Fibroblast of skin of right biceps (primary cell): ENCODE measurements at places on chromosomes 7 and 10.
A peak's percentile ranks its signal among the peaks of the same experiment; 100 is the strongest.

DNA sequence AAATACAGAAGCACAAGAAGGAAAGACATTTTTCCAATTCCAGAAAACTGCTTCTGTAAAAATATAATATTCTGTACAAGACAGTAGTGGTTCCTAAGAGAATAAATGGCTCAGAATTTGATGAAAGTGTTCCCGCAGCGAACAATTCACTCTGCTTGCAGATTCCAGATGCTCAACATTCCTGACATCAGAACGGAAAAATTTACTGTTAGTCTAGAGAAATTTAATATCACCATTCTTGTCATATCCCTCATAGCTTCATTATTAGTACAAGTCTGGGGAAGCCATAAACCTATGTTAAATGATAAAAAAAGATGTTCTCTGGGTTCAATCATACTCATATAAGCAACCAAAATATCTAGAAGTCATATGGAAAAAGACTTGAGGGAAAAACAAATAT, 83.6 kb downstream of the MPP7 start:
- DNase-seq, result peak; percentile 87

- peak; percentile 21 for DNase-seq
These were observed 265.4 kb upstream of the C7orf33 start for GRCh38 chr7:148325208-148325607.

GRCh38 chr7:88089561-88089960, 130.3 kb downstream of the SRI start:
- DNase-seq, result no peak

GRCh38 chr7:80440883-80441282, 71.0 kb downstream of the GNAT3 start:
- DNase-seq, result peak; percentile 38

GRCh38 chr10:99526861-99527504, 5.8 kb upstream of the NKX2-3 start:
- DNase-seq, result no peak

DNA sequence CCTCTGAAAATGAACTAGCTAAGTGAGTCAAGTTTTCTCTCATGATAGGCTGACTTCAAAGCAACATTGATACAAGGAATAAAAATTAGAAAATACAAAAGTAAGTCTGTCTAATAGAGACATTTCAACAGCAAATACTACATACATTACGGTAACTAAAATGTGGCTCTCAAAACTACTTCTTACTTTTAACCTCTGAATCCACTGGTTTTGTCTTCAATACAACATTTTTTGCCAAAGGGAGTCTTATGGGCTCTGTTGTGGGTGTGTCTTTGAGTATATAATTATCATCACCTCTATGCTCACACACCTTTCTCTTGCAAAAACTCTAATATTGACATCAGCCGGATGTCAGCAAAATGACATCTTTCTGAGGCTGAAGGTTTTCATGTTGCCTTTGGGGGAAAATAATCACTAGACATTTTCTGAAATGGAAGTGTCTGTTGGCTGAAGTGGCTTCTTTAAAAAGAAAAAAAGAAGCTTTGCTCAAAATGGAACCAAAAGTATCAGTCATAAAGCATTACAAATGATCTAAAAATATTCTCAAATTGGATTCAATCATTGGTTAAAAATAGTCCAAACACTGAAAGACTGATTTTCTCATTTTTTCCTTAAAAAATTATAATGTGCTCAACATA, 41.8 kb upstream of the FAM133B start:
- no peak for DNase-seq

DNA sequence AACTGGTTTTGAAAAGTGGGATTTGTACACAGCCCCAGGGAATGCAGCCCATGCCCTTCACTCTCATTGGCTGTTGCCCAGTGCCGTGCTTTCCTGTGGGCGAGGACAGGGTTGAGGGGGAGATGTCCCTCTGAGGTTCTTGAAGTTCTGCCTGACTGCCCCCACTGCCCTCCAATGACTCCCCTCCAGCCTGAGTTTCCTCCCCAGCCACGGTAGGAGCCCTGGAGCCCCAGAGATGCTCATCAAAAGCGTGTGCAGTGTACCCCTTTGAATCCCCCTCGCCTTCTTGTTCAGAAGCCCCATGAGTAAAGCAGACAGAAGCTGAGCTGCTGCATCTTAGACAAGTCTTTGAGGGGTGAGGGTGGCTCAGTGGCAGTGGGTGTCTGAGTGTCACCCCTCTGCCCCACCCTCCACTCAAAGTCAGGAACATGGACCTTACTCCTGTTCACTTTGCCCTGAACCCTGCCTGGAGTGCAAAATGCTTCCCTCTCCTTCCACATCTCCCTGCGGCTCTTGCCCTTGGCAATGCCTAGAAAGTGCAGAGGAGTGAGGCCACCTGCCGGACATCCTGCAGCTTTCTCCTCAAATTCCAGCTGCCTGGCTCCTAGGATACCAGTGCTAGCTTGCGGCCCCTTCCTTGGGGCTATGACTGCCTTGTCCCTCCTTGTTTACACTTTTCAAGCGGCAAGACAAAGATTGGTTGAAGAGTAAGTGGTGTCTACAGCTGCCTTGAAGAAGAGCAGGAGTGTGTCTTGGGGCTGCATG, 19.9 kb downstream of the FAM241B start:
- no peak for DNase-seq

DNA sequence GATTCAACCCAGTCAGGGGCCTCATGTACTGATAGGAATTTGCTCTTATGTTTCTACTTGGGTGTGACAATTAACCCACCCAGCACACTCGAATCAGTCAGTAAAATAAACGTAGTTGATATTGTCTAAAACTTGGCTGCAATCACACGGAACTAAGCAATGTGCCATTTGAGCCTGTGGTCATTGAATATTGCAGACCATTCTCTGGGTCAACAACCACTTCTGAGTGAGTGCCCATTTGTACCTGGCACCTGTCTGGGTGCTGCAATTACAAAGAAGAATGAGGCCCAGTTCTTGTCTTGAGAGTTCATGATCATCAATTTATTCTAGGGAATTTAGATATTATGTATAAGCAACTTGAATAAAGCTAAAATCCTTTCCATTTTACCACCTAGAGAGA, 29.8 kb downstream of the NPY start:
- no peak for DNase-seq

DNA sequence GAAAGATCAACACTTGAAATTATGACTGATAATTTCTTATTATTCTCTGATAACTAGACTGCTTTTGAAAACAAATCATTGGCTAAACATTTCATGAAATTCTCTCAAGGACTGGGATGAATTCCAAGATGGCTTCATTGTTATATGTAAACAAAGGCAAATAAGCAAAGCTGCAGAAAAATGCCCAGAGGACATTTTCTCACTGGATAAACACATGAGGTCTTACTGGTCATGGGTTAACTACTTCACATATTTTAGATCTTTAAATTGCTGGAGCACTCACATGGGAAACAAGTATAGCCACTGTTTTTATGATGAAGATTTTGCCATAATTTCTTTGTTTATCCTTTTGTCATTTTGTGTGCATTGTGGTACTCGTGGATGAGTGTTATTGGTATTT, 239.1 kb downstream of the PHF14 start:
- no peak for DNase-seq

DNA sequence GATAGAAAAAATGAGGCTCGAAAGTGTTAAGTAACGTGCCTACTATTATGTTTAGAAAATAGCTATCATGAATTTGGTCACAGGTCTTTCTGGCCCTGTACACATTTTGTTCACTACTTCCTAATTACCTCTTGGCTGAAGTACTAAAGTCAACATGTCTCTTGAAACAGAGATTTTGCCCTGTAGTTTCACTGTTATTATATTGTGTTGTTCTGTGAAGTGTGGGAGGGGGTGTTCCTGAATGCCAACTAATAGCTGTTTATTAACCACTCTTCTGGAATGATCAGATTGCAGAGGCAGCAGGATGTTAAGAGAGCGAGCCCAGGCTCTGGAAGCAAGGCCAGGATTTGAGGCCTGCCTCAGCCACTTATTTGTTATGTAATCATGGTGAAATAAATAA, 72.1 kb downstream of the RNF133 start:
- no peak for DNase-seq

DNA sequence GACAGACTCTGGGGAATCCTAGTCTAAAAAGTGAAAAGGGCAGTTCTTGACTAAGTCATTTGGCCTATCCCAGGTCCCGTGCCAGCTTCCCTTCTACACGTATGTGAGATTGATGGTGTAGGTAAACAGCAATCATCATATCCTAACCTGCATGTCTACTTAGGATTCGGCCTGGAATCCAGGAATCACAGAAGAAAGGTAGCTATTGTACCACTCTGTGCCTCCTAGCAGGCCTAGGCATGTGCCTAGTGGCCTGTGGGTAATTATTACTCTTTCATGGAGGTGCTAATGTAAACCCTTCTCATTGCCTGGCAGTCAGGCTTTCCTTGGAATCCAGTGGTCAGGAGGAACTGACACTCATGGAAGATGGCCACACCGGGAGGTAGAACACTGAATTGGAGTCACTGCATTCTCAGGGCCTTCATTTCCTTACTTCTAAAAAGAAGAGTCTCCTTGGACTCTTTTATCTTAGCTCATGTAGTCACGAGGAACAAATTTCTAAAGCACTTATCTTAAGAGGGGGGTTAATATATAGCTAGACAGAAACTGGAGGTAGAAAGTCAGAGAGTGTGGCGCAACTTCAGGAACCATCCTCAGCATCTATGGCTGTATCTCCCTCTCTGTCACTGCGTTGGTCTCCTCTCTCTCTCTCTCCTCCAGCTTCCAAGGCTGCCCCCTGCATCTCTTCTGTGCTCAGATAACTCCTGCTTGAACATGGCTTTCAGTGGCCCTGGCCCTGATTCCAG, 122.5 kb downstream of the C1GALT1 start:
- DNase-seq, result no peak

DNA sequence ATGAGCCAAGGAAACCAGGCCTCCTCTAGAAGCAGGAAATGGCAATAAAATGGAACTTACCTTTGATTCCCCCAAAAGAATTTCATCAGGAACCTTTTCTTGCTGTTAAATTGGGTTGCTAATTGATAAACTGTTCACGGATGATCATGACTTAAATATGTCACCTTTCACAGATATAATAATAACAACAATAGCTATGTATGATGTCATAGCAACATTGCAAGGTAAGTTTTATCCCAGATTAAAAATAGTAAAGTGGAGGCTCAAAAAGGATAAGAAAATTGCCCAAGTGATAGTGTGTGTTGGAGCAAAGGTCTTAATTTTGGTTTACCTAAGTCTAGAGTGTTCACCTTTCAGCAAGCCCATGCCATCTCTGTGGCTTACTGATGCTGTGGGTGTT, 357.6 kb upstream of the CELF2 start:
- no peak for DNase-seq

GRCh38 chr7:44631458-44632115, 25.2 kb downstream of the OGDH start:
- DNase-seq, result no peak

- DNase-seq, result peak; percentile 19
These were observed 163.1 kb downstream of the AUTS2 start for GRCh38 chr7:69761290-69761922.

DNA sequence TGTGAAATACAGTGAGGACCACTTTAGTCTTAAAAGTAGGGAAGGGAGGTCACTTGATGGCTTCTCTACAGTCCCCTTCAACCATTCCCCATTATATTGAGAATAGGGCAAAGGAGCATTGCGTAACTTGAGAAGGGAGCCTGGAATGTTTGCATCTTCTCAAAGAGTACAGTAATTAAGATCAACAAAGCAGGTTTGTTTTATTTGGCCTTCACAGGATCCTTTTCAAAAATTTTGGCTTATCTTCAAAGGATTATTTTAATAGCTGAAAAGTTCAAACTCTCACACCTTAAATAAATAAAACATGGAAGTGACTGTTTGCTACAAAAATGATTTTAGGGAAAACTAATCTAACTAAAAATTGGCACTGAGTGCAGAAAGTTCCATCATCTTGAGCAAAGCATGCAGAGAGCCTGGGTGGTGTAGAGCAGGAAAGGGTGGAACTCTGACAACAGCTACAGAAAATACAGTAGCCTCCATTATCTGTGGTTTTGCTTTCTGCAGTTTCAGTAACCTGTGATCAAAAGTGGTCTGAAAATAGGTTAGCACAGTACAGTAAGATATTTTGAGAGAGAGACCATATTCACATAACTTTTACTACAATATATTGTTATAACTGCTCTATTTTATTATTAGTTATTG, 214.0 kb downstream of the MDFIC start:
- DNase-seq, result no peak

GRCh38 chr7:131104596-131105293, 222.9 kb upstream of the MKLN1 start:
- DNase-seq, result peak; percentile 8

DNA sequence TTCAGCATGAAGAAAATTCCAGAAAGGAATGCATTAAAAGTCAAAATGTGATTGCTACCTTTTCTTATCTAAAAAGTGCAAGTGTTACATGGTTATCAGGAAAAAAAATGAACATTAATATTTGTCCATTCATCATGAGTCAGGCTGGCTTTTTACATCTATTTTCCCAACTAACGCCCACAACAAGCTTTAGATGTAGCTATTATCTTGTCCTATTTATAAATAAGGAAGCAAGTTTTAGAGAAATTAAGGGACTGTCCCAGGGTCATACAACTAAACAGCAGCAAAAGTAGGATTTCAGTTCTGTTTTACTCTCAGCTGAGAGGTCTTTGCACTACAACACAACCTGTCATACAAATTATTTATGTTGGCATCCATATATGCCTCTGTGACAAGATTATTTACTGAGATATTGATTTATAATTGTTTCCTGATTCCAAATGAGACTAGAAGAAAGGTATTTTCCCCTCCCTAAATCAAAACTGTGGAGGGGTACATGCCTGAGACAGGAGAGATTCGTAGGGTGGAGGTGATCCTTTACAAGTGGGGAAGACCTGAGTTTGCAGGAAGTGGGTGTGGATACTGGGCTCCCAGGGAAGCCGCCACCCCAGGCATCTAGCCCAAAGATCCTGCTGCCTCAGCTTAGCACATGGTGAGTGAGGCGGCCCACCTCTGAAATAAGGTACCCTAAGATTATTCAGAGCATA, 57.2 kb upstream of the ARID5B start:
- DNase-seq, result no peak

GRCh38 chr10:123577921-123578461, 88.2 kb upstream of the GPR26 start:
- DNase-seq, result no peak

- peak; percentile 51 for DNase-seq
These were observed 16.9 kb downstream of the SMURF1 start for GRCh38 chr7:99126921-99127553.

GRCh38 chr10:94077042-94077441, 83.3 kb downstream of the PLCE1 start:
- DNase-seq, result no peak

- DNase-seq, result no peak
These were observed 91.2 kb downstream of the LSMEM1 start for GRCh38 chr7:112571852-112572607.

DNA sequence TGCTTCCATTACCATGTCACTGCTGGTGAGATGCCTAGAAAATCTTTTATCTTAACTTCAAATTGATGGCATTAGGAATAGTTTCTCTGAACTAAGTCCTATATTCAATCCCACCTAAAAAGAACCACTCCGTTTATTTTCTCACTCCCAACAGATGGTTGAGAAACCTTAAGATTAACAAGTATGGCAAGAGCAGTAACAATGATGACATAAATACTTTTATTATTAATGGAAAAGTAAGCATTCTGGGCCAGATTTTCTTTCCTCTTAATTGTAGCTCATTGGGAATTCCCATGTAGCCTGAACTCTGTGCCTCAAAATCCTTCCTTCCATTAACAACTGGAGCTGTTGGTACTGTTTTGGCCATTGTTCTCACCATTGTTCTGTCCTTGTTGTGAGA, 21.1 kb upstream of the FAM13C start:
- no peak for DNase-seq

GRCh38 chr7:27113991-27114769, 11.7 kb upstream of the HOXA2 start:
- peak; percentile 46 for DNase-seq
